ENCODE measurements at places on chromosomes 16 and 17.

- no peak for DNase-seq
Observed at GRCh38 chr16:79409978-79410377, 190.6 kb downstream of the MAF start.

GRCh38 chr17:45687594-45687993 lies 96.5 kb upstream of the CRHR1 start:
- DNase-seq, result no peak

DNA sequence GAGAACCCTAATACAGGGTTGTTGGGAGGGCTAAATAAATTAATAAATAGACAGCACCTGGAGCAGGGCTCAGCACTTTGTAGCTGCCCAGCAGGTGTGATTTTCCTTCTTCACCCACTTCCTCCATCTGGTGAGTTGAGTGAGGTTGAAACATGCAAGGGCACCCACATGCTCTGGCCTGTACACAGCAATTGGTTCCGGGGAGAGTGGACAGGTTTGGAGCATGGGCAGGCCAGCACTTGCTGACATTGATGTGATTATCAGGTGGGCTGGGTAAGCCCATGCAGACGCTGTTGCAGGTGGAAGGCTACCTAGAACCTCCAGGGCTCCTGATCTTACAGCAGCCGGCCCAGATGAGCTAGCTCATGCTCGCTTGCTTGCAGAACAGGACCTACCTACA lies 1.3 kb upstream of the MRTFB start:
- no peak for DNase-seq

GRCh38 chr17:5419959-5420653 lies at the start of gene RPAIN:
Gene RPAIN (plus strand): TSS chr17:5420182. CDS start chr17:5420211, 29 bp downstream.
- peak; percentile 82 for DNase-seq

DNA sequence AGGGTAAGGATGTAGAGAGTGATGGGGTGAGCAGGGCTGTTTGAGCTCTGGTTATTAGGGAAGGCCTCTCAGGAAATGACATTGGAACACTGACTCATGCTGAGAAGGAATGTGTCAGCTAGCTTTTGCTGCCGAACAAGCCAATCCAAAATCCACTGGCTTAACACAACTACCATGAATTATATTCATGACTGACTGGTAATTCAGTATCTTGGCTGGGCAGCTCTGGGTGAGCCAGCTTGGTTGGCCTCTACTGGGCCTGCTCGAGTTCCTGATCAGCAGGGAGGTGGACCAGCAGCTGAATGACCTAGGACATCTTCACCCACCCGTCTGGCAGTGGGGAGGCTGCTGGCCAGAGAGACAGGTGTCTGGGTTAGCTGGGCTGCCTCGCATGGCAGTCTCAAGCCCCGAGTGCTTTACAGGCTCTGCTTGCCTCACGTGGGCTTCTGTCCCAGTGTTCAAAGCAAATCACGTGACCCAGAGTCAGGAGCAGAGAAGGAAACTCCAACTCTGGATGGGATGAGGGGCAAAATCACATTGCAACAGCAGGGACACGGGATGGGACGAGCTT lies 209.4 kb downstream of the KATNIP start:
- DNase-seq, result no peak

- DNase-seq, result no peak
Observed at GRCh38 chr17:45686250-45686649, 97.9 kb upstream of the CRHR1 start.

DNA sequence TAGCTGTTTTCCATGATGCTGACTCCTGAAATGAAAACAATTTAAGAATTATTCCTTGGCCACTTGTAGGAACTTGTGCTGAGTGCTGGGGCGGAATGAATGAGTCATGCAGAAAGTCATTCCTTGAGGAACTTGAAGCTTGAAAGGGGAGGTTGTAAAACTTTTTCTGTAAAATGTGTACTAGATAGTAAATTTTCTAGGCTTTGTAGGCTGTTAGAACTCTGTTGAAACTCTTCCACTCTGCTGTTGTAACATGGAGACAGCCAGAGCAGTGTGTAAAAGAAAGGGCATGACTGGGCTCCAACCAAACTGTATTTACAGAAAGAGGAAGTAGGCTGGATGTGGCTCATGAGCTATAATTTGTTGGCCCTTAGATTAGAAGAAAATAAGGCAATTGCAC lies 46.1 kb downstream of the ABCA8 start:
- DNase-seq, result peak; percentile 2

GRCh38 chr17:81150377-81151077 lies 14.8 kb upstream of the PVALEF start:
- DNase-seq, result no peak

GRCh38 chr16:7624871-7625766 lies 292.5 kb downstream of the RBFOX1 start:
- no peak for DNase-seq

GRCh38 chr17:50079334-50080095 lies 15.6 kb upstream of the PDK2 start:
- DNase-seq, result no peak

DNA sequence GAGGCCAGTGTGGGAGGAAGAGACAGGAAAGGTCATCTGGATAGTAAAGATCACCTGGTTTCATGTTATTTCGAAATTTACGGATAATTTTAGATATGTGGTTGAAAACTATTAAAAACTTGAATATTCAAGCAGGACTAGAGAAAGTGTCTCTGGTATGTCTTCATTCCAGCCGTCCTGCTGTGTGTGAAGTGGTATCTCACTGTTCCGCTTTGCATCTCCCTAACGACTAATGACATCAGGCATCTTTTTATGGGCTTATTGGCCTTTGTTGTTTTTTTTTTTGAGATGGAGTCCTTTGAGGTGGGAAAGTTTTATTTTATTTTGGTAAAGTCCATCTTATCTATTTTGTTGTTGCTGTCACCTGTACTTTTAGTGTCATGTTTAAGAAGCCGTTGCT lies 214.4 kb upstream of the CHMP6 start:
- DNase-seq, result no peak

- no peak for DNase-seq
Observed at GRCh38 chr17:80826955-80827645, 164.5 kb upstream of the CHMP6 start.

GRCh38 chr16:25018972-25019617 lies 3.9 kb upstream of the ARHGAP17 start:
- DNase-seq, result no peak

GRCh38 chr17:70597774-70598173 lies 428.4 kb downstream of the KCNJ2 start:
- no peak for DNase-seq

DNA sequence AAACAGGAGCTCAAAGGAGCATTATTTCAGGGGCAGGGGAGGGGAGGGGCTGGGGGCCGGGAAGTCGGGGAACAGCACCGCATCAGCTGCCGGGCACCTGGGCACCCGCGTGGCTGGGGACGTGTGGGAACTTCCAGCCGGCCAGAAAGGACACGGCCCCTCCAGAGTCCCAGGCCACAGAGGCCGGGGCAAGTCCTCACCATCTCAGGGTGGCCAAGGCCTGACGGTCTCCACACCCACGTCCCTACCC lies 1.1 kb downstream of the PGAP6 start:
- DNase-seq, result no peak

DNA sequence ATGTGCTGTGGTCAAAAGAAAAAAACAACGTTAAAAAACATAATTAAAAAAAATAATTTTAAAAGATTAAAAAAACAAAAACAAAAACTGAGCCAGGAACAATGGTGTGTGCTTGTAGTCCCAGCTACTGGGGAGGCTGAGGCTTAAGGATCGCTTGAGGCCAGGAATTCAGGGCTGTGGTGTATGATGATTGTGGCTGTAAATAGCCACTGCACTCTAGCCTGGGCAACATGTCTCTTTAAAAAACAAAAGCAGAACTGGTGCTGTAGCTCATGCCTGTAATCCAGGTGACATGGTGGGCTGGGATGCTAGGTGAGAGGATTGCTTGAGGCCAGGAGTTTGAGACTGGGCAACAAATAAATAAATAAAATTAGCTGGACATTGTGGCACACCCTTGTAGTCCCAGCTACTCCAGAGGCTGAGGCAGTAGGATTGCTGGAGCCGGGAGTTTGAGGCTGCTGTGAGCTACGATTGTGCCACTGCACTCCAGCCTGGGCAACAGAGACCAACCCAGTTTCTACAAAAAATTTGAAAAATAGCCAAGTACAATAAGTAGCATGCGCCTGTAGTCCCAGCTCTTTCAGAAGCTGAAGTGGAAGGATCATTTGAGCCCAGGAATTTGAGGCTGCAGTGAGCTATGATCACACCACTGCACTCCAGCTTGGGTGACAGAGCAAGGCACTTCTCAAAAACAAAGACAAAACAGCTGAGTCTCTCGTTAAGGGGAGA lies 43.6 kb downstream of the NFATC3 start:
- DNase-seq, result no peak

- DNase-seq, result no peak
Observed at GRCh38 chr16:70795296-70795912, 5.6 kb downstream of the VAC14 start.

GRCh38 chr17:73397278-73397826 lies 85.6 kb upstream of the CDC42EP4 start:
- no peak for DNase-seq

- no peak for DNase-seq
Observed at GRCh38 chr16:28977703-28978662, 3.4 kb downstream of the SPNS1 start.

DNA sequence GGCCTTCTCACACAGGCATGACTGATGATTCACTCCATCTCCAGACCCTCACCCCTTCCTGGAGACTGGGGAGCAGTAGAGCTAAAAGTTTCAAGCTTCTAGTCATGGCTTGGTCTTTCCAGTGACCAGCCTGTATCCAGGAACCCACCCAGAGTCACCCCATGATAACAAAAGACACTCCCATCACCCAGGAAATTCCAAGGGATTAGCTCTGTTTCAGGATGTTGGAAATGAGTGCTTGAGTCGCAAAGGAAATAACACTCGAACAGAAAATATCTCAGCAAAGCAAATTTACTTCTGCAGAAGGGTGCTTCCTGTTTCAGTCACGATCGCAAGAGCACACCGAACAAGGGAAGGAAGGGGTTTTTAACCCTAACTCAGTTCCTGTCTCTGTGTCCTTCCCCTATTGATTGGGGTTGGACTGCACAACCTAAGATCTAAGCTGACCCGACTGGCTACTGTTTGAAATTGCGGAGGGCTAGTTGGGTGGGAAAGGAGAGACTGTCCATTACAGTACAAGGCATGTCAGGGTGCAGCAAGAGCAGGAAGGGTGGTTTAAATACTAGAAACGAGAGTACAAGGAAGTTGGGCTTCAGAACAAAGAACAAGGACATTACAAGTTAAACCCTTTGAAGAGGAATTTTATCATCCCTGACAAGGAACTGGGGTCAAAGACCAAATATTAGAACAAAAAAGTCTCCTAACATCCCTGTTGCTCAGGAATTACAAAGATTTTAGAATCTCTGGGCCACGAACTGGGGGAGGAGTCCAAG lies 224.4 kb upstream of the CACNG5 start:
- DNase-seq, result no peak

DNA sequence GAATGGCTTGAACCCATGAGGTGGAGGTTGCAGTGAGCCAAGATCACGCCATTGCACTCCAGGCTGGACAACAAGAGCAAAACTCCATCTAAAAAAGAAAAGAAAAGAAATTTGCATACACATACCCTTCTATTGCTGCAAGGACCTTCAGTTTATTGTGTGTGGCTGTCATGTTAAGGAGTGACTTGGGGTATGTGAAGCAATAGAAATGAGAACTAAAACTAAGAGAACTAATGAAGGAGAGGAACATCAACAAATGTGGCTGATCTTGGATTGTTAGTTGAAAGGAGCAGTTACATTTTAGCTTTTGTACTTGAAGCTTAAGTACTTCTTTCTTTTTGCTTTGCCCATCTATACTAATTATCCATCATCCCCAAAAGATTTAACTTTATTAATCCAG lies 12.7 kb upstream of the NSRP1 start:
- no peak for DNase-seq

- no peak for DNase-seq
Observed at GRCh38 chr16:55661941-55662643, 6.3 kb downstream of the SLC6A2 start.

DNA sequence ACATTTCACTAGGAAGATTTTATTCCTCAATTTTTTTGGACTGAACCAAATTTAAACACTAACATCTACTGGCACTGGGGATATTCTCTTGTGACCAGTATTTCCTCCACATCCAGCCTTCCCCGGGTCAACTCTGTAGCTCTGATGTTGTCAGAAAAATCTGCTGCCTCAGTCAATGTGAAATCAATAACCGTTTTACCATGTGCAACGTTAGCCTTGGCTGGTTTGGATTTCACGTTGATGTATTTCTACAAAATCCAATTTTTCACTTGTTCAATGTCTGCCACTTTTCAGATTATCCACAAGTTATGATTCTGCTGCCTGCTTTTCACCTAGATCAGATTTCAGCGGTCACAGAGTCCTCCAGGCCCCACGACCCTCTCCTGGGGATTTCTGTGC lies 7.1 kb downstream of the SGCA start:
- no peak for DNase-seq

- DNase-seq, result no peak
Observed at GRCh38 chr17:40564883-40565768, at the start of gene CCR7. Gene CCR7 (minus strand): TSS chr17:40565472. CDS start chr17:40565409, 63 bp downstream.

DNA sequence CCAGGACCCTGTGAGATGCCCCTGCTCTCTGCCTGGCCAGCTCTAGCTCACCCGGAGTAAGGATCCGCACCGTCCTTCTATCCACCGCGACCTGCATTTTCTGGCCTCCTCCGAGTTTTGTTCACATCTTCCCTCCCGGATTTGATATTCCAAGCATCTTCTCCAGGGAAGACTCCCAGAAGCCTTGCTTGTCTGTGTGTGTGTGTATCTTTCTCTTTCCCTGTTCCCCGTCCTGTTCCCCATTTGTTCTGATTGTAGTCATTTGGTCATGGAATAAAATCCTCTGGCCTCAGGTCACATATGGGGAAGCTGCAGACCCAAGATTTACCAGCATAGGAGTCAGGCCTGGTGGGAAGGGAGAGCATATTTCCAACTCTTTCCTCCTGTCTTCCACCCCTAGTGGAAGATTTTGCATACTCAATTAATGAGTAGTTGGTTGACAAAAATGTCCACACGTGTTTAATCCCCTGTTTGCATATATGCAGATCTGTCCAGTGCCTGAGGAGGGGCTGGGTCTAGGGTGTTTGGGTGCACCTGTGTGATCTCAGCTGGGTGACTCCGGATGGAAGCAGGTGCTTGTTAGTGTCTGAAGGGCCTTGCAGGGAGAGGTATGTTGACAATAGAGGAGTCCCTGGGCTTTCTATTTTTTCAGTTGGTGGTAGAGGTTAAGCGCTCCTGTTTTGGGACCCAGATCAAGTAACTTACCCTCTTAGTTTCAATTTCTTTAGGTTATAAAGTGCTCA lies 1.9 kb downstream of the PRAC1 start:
- DNase-seq, result no peak
